ENCODE measurements at places on chromosomes 1 and 21.

- DNase-seq = no peak
Observed at GRCh38 chr1:12338823-12339222, 109.0 kb downstream of the VPS13D start.

GRCh38 chr1:117342397-117342796 lies 24.9 kb upstream of the MAN1A2 start:
- no peak for DNase-seq

DNA sequence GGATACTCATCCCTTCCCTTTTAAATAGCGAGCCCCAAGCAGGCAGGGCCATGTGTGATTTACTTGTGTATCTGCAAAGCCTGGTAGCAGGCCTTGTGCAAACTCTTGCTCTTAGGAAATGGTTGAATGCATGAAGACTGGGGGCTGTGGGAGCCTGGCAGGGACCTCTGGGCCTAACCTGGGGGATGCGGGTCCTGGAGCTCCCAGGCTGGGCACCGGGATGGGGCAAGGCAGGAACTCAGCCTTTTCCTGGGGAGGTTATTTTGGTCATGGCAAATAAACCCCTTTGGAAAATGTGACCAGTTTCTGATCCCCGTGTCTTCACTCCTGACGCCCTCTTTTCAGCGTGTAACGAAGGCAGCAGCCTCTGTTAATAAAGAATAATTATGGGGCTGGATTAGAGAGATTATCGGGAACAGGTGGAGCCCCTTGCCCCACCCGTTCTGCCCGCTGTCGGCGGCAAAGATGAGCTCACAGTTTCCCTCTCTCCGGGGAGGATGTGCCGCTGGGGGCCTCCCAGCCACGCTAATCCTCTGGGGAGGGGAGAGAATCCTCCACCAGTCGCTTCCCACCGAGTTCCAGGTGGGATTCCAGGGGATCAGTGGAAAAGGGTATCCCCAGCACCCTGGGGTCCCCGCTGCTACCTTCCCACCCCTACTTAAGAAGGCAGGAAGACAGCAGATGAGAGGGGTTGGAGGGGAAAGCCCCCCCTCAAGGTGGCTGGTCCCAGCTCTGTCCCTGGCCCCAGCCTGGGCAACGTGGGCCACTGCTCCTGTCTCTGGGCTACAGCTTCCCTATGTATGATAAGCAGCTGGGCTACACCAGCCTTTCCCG lies 69.7 kb upstream of the WNT4 start:
- DNase-seq = no peak

- DNase-seq = no peak
Observed at GRCh38 chr1:247865416-247865815, 8.4 kb downstream of the TRIM58 start.

- DNase-seq = no peak
Observed at GRCh38 chr1:53365437-53366063, 37.7 kb upstream of the LRP8 start.

DNA sequence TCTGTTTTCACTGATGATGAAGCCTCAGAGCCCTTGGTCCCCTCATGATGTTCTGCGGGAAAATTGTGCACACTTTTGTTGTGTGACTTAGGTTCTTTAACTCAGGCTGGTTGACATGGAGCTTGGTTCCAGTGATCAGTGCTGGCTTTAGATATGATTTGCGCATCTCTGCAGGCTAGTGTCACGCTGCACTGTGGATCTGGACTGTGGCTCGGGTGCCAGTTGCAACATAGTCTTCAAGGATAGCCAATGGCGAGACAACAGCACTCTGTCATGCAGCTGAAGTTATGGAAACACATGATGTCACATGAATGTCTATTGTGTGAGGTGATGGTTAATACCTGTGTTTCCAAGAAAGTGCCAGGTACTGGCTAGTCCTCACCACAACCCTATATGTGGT lies 56.7 kb downstream of the DDR2 start:
- no peak for DNase-seq

GRCh38 chr1:85884372-85885035 lies 176.3 kb upstream of the ZNHIT6 start:
- no peak for DNase-seq

- DNase-seq = no peak
Observed at GRCh38 chr1:11799099-11799498, 6.7 kb downstream of the MTHFR start.

- DNase-seq = peak; percentile 57
Observed at GRCh38 chr1:184002071-184002470, 35.5 kb downstream of the COLGALT2 start.
